Activated CD4-positive, alpha-beta T cell treated with anti-CD3 and anti-CD28 coated beads, Interleukin-2, amount 10 ng/mL, durations not matched to agents 7 days and 5 days (primary cell): ENCODE measurements at places on chromosomes 16 and 17.

- no peak for DNase-seq
- no peaks in the 10 kb centered on the region for H3K4me1 ChIP-seq
- no peak overlapping the region for H3K4me3 ChIP-seq
- no peaks in the 10 kb centered on the region for H3K27me3 ChIP-seq
- H3K36me3 ChIP-seq: no peaks in the 10 kb centered on the region
Measured at GRCh38 chr16:22672830-22673210, 141.1 kb upstream of the HS3ST2 start.

DNA sequence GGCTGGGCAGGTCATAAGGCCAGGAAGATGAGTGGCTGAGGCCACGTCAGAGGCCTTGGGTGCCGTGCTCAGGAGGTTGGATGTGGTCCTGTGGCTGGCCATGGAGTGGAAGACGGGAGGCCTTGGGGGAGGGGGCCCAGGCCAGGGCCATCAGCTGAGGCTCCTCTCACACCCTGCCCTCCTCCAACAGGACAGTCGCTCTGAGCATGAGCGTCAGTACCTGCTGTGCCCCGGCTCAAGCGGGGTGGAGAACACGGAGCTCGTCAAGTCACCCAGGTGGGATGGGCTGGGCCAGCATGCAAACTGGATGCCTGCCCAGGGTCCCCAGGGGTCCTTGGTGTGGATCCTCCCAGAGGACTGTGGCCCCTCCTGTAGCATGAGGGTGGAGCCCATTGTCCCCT lies 19.2 kb downstream of the POLR3E start:
- H3K4me1 ChIP-seq: peaks cover 7% of the 10 kb centered on the region
- no peaks in the 10 kb centered on the region for H3K27me3 ChIP-seq
- H3K4me3 ChIP-seq: no peak overlapping the region
- H3K27ac ChIP-seq: peak overlapping the region; percentile 50
- DNase-seq: no peak
- H3K36me3 ChIP-seq: peaks cover 23% of the 10 kb centered on the region

DNA sequence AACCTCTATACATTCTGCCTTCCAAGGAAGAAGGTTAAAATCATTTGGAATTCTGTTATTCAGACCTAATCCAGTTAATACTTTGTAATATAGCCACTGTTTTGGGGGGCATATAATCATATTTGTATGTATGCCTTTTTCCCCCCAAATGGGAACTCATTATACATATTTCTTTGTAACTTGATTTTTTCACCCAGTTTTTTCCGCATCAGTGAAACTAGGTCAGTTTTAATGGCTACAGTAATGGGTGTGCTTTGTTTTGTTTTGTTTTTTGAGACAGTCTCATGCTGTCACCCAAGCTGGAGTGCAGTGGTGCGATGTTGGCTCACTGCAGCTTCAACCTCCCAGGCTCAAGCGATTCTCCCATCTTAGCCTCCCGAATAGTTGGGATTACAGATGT lies 54.9 kb downstream of the WWP2 start:
- DNase-seq: no peak
- no peak overlapping the region for H3K4me3 ChIP-seq
- no peaks in the 10 kb centered on the region for H3K4me1 ChIP-seq
- no peak overlapping the region for H3K27ac ChIP-seq

- H3K4me1 ChIP-seq: no peaks in the 10 kb centered on the region
- no peak overlapping the region for H3K27ac ChIP-seq
- H3K4me3 ChIP-seq: no peak overlapping the region
- no peak for DNase-seq
- H3K27me3 ChIP-seq: no peaks in the 10 kb centered on the region
Measured at GRCh38 chr17:69170377-69170776, 28.7 kb upstream of the ABCA6 start.

GRCh38 chr17:2197271-2197670 lies 106.3 kb downstream of the SMG6 start:
- no peak overlapping the region for H3K27ac ChIP-seq
- H3K4me1 ChIP-seq: peaks cover 65% of the 10 kb centered on the region
- H3K4me3 ChIP-seq: no peak overlapping the region
- H3K27me3 ChIP-seq: no peaks in the 10 kb centered on the region

DNA sequence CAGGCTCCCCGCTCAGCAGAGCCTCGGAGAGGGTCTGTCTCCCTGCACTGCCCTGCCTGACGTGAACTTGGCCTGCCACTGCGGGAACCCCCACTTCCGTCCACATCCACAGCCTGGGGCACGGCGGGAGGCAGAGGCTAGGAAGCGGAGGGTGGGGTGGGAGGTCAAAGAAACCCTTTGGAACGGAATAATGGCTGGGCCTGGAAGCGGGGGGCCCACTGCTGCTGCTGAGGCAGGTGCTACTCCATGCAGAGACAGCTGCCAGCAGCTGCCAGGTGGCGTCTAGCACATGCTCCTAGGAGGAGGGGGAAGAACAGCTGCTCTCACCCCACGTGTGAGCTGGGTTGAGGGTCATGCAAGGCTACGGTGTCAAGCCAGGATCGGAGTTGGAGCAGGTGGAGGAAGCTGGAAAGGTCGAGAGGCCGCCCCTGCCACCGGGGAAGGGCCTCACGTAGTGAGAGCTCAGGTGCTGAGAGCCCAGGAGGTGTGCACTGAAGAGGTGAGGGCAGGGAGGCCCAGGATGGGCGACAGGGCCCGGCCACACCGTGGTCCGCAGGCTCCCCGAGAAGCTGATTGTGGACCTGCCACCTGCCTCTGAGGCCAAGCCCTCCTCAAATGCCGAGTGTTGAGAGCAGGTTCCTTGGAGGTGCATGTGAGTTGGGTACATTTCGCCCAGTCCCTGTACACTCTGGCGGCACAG lies 9.8 kb downstream of the FSCN2 start:
- no peaks in the 10 kb centered on the region for H3K4me1 ChIP-seq
- H3K27ac ChIP-seq: no peak overlapping the region
- peaks cover 2% of the 10 kb centered on the region for H3K36me3 ChIP-seq
- H3K27me3 ChIP-seq: peaks cover 13% of the 10 kb centered on the region
- DNase-seq: no peak

DNA sequence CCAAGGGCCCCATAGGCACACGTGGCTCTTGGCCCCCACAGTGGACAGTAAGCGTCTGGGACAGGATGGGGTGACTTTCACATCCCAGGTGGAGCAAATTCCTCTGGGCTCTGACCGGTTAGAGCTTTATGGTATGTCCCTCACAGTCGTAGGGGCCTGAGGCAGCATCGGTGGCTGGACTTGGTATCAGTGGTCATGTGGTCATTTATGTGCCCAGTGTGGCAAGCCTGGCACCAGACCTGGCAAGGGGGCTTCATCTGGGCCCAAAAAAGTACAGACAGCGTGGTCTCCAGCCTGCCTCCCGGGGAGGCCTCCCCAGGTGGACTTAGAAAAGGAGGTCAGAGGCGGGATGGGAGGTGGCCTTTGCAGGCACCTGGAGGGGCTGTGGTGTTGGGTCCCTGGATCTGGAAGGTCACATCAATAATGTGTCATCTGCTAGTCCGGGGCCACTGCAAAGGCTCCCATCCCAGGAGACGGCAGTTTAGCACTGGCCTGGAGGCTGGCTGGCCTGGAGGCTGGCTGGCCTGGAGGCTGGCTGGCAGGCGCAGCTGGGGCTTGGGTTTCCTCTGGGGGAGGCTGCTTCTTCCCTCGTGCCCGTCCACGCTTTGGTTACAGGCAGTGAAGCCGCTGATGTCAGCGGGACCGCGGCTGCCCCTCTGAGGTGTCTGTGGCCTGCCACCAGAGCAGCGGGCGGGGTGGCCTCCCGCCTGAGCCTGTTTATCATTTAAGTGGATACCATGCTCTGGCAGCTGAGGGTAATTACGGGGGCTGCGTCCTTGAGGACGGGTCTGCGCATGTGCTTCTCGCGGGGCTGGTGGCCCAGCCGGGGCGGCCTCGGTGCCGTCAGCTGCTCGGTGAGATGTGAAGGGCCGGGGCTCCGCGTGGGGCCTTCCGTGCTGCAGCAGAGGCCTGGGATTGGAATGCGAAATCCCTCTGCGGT lies 20.7 kb upstream of the CBX4 start:
- no peak overlapping the region for H3K4me3 ChIP-seq
- H3K27ac ChIP-seq: no peak overlapping the region
- no peaks in the 10 kb centered on the region for H3K36me3 ChIP-seq
- DNase-seq: no peak
- peaks cover 9% of the 10 kb centered on the region for H3K27me3 ChIP-seq

GRCh38 chr16:72664056-72664508 lies 383.8 kb downstream of the ZFHX3 start:
- H3K27ac ChIP-seq: peak overlapping the region; percentile 98
- peak overlapping the region; percentile 98 for H3K4me3 ChIP-seq
- H3K4me1 ChIP-seq: peaks cover 39% of the 10 kb centered on the region
- H3K27me3 ChIP-seq: no peaks in the 10 kb centered on the region
- no peak for DNase-seq

GRCh38 chr16:84804326-84804725 lies 15.5 kb upstream of the CRISPLD2 start:
- DNase-seq: no peak
- H3K4me3 ChIP-seq: no peak overlapping the region
- H3K27ac ChIP-seq: no peak overlapping the region
- H3K27me3 ChIP-seq: no peaks in the 10 kb centered on the region
- no peaks in the 10 kb centered on the region for H3K36me3 ChIP-seq

GRCh38 chr17:18018411-18018921 lies 20.5 kb downstream of the ATPAF2 start:
- no peak overlapping the region for H3K27ac ChIP-seq
- H3K4me1 ChIP-seq: no peaks in the 10 kb centered on the region
- H3K36me3 ChIP-seq: peaks cover 3% of the 10 kb centered on the region
- H3K27me3 ChIP-seq: no peaks in the 10 kb centered on the region
- no peak for DNase-seq

GRCh38 chr17:39678340-39679116 lies 9.3 kb downstream of the PGAP3 start:
- DNase-seq: no peak
- H3K4me1 ChIP-seq: peaks cover 62% of the 10 kb centered on the region
- peak overlapping the region; percentile 92 for H3K27ac ChIP-seq
- H3K4me3 ChIP-seq: no peak overlapping the region

DNA sequence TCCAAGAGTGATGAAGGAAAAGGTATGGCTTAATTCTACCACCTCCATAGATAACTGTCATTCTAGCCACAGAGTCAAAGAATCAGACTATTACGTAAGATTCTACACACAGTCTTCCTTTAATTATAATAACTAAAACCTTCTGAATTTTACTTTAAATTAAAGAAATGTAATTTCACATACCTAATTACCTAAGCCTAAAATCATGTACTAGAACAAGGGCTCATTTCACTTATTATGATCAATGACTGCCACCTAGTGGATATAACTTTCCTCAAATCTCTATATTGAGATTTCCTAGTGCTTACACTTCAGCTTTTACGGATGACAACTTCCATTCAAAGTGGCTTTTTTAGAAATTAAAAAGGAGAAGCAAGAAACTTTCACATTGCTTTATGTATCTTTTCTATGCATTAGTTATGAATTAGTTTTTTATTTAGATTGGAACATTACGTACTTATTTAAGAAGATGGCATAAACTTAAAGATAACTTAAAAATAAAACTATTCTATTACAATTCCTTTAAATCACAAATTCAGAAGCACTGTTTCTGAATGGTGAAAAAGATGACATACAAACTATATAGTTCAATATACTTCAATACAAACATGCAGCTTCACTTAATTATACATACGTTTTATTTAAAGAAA lies 18.2 kb upstream of the ABCA10 start:
- no peaks in the 10 kb centered on the region for H3K27me3 ChIP-seq
- no peaks in the 10 kb centered on the region for H3K4me1 ChIP-seq
- no peak overlapping the region for H3K4me3 ChIP-seq
- no peaks in the 10 kb centered on the region for H3K36me3 ChIP-seq

DNA sequence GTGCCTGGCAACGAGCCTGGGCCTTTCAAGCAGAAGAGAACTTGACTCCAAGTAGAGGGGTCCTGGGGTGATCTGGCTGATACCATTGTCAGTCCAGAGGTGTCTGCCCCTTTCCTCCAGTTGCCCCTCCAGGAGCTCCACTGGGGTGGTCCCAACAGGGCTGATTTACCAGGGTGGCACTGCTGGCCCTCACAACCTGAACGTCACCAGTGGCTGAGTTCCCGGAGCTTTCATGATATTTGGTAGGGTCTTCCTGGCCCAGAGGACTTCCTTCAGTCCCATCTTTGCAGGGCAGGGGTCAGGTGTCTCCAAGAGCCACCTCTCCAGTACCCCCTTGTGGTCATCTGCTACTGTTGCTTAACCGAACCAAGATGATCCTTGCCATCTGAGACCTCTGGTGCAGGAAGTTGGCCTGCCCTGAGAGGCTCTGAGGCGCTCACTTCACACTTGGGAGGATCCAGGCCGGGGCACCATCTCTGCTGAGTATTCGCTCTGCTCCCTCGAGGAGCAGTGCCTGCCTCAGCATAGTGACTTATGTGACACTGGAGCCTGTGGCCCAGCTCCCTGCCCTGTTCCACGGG lies 3.5 kb downstream of the LIMD2 start:
- no peaks in the 10 kb centered on the region for H3K27me3 ChIP-seq
- peak; percentile 52 for DNase-seq
- peaks cover 37% of the 10 kb centered on the region for H3K4me1 ChIP-seq
- H3K27ac ChIP-seq: peak overlapping the region; percentile 98

GRCh38 chr17:61000911-61001310 lies 323.3 kb downstream of the BCAS3 start:
- no peaks in the 10 kb centered on the region for H3K36me3 ChIP-seq
- H3K27ac ChIP-seq: no peak overlapping the region
- peaks cover 2% of the 10 kb centered on the region for H3K4me1 ChIP-seq
- no peak for DNase-seq
- H3K27me3 ChIP-seq: no peaks in the 10 kb centered on the region
- no peak overlapping the region for H3K4me3 ChIP-seq

DNA sequence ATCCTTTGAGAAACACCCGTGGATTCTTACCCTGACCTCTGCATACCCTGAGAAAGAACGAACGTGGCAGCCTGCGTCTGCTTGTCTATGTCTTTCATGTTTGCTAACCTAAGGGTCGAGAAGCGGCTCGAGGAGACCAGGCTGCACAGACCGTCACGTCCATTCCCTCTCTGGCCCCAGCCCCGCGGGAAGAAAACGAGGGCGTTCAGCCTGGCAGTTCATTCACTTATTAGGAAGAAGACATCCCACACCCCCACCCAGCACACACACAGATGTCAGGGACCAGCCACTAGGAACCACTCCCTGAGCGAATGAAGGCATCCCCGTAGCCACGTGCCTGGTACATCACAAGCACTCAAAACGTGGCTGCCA lies 655 bp upstream of the MTHFSD start:
- H3K4me1 ChIP-seq: peaks cover 21% of the 10 kb centered on the region
- peaks cover 8% of the 10 kb centered on the region for H3K36me3 ChIP-seq
- peak overlapping the region; percentile 99 for H3K27ac ChIP-seq
- H3K4me3 ChIP-seq: peak overlapping the region; percentile 93

GRCh38 chr17:13843862-13844635 lies 225.3 kb upstream of the COX10 start:
- H3K4me1 ChIP-seq: peaks cover 1% of the 10 kb centered on the region
- no peaks in the 10 kb centered on the region for H3K36me3 ChIP-seq
- no peak overlapping the region for H3K4me3 ChIP-seq
- H3K27me3 ChIP-seq: no peaks in the 10 kb centered on the region
- no peak for DNase-seq
- H3K27ac ChIP-seq: no peak overlapping the region
